Mesothelial cell of epicardium (in vitro differentiated cells): ENCODE measurements at places on chromosomes 13 and 19. TPM values are rescaled to one million over a fixed set of nuclear protein-coding genes. Genes with fewer than 3 reads are reported as not detected.

GRCh38 chr13:111488486-111489132 lies 168.2 kb downstream of the TEX29 start:
- peak; percentile 19 for DNase-seq
- H3K36me3 ChIP-seq, result no peaks in the 10 kb centered on the region
- no peaks in the 10 kb centered on the region for H3K4me1 ChIP-seq

Gene GJB6
- 28.6 to 35.4 TPM (median 32.7 TPM) in 3 replicates for total RNA-seq

Gene ZNF211
- total RNA-seq, result 25.3 to 28.7 TPM (median 25.4 TPM) in 3 replicates

DNA sequence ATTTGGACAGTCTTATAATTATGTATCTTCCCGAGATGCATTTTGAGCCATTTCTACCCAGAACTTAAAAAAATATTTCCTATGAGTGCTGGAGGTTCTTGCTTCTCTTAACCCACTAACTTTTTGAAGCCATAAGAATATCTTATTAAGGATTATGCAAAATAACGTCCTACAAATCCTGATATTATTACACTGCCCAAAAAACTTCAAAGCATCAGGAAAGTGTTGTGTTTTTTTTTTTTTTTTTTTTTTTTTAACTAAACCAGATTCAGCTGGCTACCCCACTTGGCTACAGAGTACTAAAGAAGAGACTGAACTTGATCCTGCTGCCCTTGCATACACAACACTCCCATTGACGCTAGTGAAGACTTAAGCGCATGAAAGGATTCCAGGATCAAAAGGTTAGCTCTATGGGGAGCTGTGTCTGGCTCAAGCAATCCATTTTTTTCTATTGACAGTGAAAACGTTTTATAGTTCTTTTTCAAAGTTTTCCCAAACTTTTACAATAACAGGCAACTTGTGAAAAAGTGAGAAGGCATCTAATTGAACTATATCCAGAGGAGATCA lies 141.4 kb downstream of the KCNRG start:
- H3K36me3 ChIP-seq, result no peaks in the 10 kb centered on the region
- no peak for DNase-seq
- H3K27me3 ChIP-seq, result no peaks in the 10 kb centered on the region
- H3K4me1 ChIP-seq, result peaks cover 13% of the 10 kb centered on the region
- peak overlapping the region; percentile 19 for H3K27ac ChIP-seq
- H3K4me3 ChIP-seq, result no peak overlapping the region

GRCh38 chr19:43634506-43634871 lies 5.2 kb downstream of the CADM4 start:
- H3K27me3 ChIP-seq, result peaks cover 12% of the 10 kb centered on the region

DNA sequence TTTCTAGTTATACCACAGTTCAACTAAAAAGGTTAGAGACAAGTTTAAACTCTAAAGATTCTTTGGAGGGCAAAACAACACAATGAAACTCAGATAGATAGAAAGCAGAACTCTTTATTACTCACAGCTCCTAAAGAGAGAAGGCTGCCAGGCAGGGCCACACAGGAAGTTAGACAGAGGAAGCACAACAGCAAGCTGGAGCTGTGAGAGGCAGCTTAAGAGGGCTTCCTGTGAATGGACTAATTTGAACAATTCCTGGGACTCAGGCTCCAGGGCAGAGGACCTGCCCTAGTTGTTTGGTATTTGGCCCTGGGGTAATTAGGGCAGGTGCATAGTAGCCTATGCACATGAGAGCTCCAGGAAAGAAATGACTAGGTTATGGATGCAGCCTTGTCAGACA lies 803.6 kb downstream of the DIAPH3 start:
- peaks cover 31% of the 10 kb centered on the region for H3K4me1 ChIP-seq
- no peaks in the 10 kb centered on the region for H3K27me3 ChIP-seq
- H3K27ac ChIP-seq, result no peak overlapping the region
- no peak for DNase-seq
- H3K36me3 ChIP-seq, result no peaks in the 10 kb centered on the region
- no peak overlapping the region for H3K4me3 ChIP-seq

DNA sequence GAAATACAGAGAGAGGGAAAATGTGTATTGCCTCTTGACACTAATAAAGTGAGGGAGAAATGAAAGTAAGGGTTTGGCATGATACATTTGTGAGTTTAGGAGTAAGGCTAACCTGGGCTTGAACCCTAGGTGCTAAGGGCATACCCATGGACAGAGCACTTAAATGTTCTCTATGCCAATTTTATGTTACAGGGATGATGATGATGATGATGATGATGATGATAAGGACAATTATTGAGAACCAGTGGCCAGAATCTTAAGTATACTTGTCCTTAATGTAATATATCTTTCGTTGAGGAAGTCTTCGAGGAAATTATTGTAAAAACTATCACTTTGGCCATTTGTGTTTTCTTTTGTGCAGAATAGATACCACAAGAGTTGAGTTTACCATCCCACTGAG lies 33.2 kb downstream of the DPY19L3 start:
- peaks cover 40% of the 10 kb centered on the region for H3K36me3 ChIP-seq
- no peak overlapping the region for H3K27ac ChIP-seq
- no peaks in the 10 kb centered on the region for H3K4me1 ChIP-seq
- DNase-seq, result no peak

GRCh38 chr13:22169473-22169872 lies 498.6 kb downstream of the FGF9 start:
- no peaks in the 10 kb centered on the region for H3K27me3 ChIP-seq
- H3K27ac ChIP-seq, result peak overlapping the region; percentile 88
- no peak overlapping the region for H3K4me3 ChIP-seq
- DNase-seq, result no peak
- H3K4me1 ChIP-seq, result peaks cover 41% of the 10 kb centered on the region

DNA sequence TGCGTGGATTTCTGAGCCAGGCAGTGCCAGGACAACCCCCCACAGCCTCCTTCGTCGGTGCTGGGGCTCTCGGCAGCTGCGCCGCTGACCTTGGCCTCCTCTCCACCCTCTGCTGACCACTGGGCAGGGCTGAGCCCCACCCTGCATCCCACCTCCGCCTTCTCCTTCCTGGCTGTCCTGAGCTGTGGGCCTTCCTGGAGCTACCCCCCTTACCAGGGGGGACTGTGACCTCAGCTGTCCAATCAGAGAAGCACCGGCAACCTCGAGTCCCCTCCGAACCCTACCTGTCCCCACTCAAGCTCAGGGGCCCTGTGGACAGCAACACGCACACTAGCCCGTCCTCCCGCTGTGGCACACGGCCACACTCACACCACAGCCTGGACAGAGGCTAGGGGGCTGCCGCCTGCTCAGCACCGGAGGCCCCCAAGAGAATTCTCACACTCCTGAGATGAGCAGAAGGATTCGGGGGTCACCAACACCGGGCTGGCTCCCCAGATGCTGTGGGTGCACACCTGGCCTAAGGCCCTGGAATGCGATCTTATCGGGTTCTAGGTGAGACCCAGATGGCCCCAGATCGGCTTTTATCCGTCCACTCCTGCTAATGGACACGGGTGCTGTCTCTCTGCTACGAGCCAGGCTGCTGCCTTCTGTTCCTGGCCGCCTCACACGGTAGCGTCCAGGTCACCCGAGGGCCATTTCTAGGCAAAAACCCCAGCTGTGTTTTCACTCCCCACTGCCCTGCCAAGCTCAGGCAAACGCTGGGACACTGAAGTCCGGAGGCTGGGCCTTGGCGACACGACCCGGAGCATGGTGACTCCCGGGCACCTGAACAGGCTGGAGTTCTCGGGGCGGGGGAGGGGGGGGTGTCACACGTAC lies 32.5 kb upstream of the CACTIN start:
- H3K27ac ChIP-seq, result no peak overlapping the region
- no peaks in the 10 kb centered on the region for H3K4me1 ChIP-seq
- H3K27me3 ChIP-seq, result no peaks in the 10 kb centered on the region
- H3K4me3 ChIP-seq, result no peak overlapping the region

- H3K27ac ChIP-seq, result no peak overlapping the region
- H3K27me3 ChIP-seq, result no peaks in the 10 kb centered on the region
- H3K4me3 ChIP-seq, result no peak overlapping the region
- H3K4me1 ChIP-seq, result peaks cover 14% of the 10 kb centered on the region
- DNase-seq, result no peak
These were observed 15.6 kb downstream of the ELL start for GRCh38 chr19:18506101-18506930.

- H3K27me3 ChIP-seq, result no peaks in the 10 kb centered on the region
- H3K27ac ChIP-seq, result no peak overlapping the region
- peaks cover 7% of the 10 kb centered on the region for H3K36me3 ChIP-seq
- no peak overlapping the region for H3K4me3 ChIP-seq
- no peaks in the 10 kb centered on the region for H3K4me1 ChIP-seq
These were observed 767.2 kb upstream of the SLC10A2 start for GRCh38 chr13:103833294-103833852.

Gene FXYD1
- total RNA-seq, result 2.8 to 4.3 TPM (median 3.6 TPM) in 3 replicates

Gene ZNF154
- total RNA-seq, result 42.4 to 43.0 TPM (median 42.7 TPM) in 3 replicates

Gene INSL3
- total RNA-seq, result 0.35 to 1.0 TPM (median 0.92 TPM) in 3 replicates

GRCh38 chr19:41915021-41915775 lies 13.1 kb downstream of the ERFL start:
- H3K27me3 ChIP-seq, result peaks cover 45% of the 10 kb centered on the region
- H3K36me3 ChIP-seq, result no peaks in the 10 kb centered on the region
- H3K27ac ChIP-seq, result no peak overlapping the region
- no peaks in the 10 kb centered on the region for H3K4me1 ChIP-seq
- no peak for DNase-seq

Gene TRAPPC6A
- total RNA-seq, result 42.8 to 48.0 TPM (median 46.7 TPM) in 3 replicates

DNA sequence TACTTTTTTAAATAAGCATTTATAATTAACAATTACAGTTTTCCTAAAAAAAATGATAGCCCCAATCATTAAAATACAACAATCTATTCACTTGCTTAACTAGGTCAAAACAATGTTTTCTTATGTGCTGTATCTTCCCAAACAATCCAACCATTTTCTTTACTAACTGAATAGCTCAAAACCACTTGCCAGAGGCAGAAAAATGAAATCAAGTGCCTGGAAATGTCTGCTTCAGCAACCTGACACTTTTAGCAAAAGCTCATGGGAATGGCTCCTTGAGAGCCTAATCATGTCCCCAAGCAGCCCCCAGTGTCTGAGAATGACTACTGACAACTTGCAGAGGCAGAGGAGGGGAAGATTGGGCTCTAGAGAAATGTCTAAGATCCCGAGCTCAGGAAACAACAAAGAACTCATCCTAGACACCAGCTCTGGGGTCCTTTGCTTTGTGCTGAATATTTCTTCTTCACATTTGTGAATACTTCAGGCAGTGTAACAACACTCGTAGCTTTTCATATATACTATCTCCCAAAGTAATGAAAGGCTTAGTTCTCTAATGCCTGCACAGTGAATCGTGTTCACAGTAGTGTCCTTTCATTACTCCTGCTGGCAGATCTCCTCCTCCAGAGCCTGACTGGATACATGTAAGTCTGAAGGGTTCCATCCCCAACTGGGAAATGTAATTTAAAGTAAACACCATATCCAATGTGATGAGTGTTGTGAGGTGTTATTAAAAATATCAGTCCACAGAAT lies 280.0 kb downstream of the LHFPL6 start:
- no peak overlapping the region for H3K27ac ChIP-seq
- H3K4me1 ChIP-seq, result peaks cover 7% of the 10 kb centered on the region
- no peaks in the 10 kb centered on the region for H3K36me3 ChIP-seq
- peaks cover 16% of the 10 kb centered on the region for H3K27me3 ChIP-seq

DNA sequence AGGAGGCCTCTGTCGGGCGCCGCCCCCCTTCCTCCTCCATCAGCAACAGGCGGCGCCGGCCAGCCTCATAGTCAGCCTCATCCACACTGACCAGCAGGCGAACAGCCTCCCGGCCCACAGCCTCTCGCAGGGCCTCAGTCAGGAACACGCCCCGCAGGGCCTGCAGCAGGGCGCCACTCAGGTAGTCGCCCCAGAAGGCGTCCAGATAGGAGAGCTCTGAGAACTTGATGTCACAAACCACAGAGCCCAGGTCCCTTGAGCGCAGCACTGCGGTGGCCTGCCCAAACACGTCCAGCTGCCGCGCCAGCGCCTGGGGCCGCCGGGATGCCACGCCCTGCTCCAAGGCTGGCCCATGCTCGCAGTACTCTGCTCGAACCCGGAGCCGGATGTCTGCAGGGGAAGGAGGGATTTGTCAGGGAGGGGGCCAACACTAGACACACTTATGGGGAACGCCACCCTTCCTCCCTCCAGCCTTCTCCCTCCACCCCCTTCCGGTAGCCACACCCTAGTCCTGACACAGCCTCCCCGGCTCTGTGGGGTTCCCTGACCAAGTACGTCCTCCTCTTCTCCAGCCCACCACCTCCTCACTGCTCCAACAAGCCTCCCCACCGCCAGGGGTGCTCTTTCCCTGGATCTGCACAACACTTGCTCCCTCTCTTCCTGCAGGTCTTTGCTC lies 17.9 kb downstream of the DEDD2 start:
- DNase-seq, result no peak
- H3K4me3 ChIP-seq, result no peak overlapping the region
- no peak overlapping the region for H3K27ac ChIP-seq
- H3K36me3 ChIP-seq, result peaks cover 34% of the 10 kb centered on the region
- no peaks in the 10 kb centered on the region for H3K4me1 ChIP-seq

Gene LYPD4
- total RNA-seq, result not detected in 3 replicates

Gene IFNL1
- total RNA-seq, result not detected in 3 replicates

Gene MEIS3
- total RNA-seq, result 268 to 277 TPM (median 273 TPM) in 3 replicates

DNA sequence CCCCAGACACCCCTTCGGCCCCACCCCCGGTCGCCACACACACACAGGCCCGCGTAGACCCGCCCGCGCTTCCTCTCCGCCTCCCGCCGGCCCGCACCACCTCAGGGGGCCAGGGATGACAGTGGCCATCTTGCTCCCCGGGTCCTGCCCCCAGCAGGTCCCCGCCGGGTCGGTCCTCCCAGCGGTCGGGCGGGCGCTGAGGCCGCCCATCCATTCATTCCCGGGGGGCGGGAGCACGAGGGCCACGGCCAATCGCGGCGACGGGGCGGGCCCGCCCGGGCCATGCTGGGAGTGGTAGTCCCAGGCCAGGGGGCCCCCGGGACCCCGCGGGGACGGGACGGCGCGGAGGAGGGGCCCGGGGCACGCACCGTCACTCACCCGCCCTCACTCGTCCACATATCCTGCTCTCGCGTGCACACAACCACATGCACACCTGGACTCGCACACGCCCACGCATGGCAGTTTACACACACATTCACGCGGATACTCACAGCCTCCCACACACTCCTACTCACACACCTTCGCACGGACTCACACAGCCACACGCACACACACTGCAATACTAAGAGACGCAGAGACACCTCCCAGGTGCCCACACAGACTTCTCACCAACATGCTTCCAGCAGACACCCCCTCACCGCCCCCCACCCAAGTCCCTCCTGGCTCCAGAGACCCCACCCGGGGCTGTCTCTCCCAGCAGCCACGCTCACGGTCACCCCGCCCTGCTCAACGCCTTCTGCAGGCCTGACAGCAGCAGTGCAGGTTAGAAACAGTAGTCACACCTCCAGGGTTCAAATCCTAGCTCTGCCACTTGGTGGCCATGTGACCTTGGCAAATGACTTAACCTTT lies at the start of gene DPF1:
Gene DPF1 (minus strand): TSS at position 209 of the 849 bp plus-strand sequence. CDS start 80 bp downstream, at position 129.
- peaks cover 32% of the 10 kb centered on the region for H3K27me3 ChIP-seq
- H3K4me1 ChIP-seq, result peaks cover 12% of the 10 kb centered on the region
- H3K27ac ChIP-seq, result peak within 1 kb of the TSS; percentile 55
- H3K4me3 ChIP-seq, result peak within 1 kb of the TSS; percentile 76
- H3K36me3 ChIP-seq, result no peaks in the 10 kb centered on the region

Gene SIX5
- 44.3 to 50.3 TPM (median 47.3 TPM) in 3 replicates for total RNA-seq

Gene NUDT19
- total RNA-seq, result 13.3 to 14.2 TPM (median 14.0 TPM) in 3 replicates

GRCh38 chr13:84500016-84500415 lies 617.7 kb upstream of the SLITRK1 start:
- no peak overlapping the region for H3K27ac ChIP-seq
- no peak for DNase-seq
- H3K36me3 ChIP-seq, result peaks cover 3% of the 10 kb centered on the region
- H3K4me1 ChIP-seq, result peaks cover 1% of the 10 kb centered on the region
- no peaks in the 10 kb centered on the region for H3K27me3 ChIP-seq

Gene USE1
- 24.4 to 26.0 TPM (median 25.8 TPM) in 3 replicates for total RNA-seq

- H3K4me1 ChIP-seq, result peaks cover 27% of the 10 kb centered on the region
- no peaks in the 10 kb centered on the region for H3K36me3 ChIP-seq
- H3K27me3 ChIP-seq, result peaks cover 29% of the 10 kb centered on the region
- peak overlapping the region; percentile 94 for H3K27ac ChIP-seq
- no peak overlapping the region for H3K4me3 ChIP-seq
- no peak for DNase-seq
These were observed 44.5 kb downstream of the RFX2 start for GRCh38 chr19:6065685-6066374.

Gene KIR3DL3
- total RNA-seq, result not detected in 3 replicates

Gene ZNF99
- not detected in 3 replicates for total RNA-seq

Gene MBD3L3
- total RNA-seq, result not detected in 3 replicates
